ENCODE measurements at places on chromosomes 4 and X.
A peak's percentile ranks its signal among the peaks of the same experiment; 100 is the strongest.

DNA sequence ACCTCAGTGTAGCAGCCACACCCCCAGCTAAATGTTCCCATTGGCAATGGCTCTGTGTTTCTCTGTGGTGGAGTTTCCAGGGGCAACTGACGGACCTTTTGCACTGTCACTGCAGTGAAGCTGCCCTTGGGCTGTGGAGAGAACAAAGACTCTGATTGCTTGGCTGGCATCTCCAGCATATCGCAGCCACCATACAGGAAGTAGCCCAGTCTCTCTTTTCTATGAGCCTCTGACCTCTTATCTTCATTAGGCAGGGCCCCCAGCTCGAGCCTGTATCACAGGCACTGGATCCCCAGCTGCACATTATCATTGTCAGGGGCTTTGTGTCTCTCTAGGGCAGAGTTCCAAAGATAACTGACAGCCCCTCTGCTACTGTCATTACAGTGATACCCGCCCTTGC is 483.5 kb downstream of the ARAP2 start:
- H3K27me3 ChIP-seq: no peaks in the 10 kb centered on the region
- H3K4me1 ChIP-seq: no peaks in the 10 kb centered on the region
- H3K36me3 ChIP-seq: no peaks in the 10 kb centered on the region
- DNase-seq: no peak
- H3K4me3 ChIP-seq: no peak overlapping the region

- DNase-seq: peak; percentile 19
- no peak overlapping the region for H3K4me3 ChIP-seq
- H3K27ac ChIP-seq: no peak overlapping the region
- no peaks in the 10 kb centered on the region for H3K36me3 ChIP-seq
Observed at GRCh38 chrX:80285131-80285773, 135.0 kb upstream of the TENT5D start.

- no peak overlapping the region for H3K27ac ChIP-seq
- no peak for DNase-seq
- H3K36me3 ChIP-seq: no peaks in the 10 kb centered on the region
- no peaks in the 10 kb centered on the region for H3K4me1 ChIP-seq
Observed at GRCh38 chr4:178457286-178457685, 1015.0 kb upstream of the AGA start.

DNA sequence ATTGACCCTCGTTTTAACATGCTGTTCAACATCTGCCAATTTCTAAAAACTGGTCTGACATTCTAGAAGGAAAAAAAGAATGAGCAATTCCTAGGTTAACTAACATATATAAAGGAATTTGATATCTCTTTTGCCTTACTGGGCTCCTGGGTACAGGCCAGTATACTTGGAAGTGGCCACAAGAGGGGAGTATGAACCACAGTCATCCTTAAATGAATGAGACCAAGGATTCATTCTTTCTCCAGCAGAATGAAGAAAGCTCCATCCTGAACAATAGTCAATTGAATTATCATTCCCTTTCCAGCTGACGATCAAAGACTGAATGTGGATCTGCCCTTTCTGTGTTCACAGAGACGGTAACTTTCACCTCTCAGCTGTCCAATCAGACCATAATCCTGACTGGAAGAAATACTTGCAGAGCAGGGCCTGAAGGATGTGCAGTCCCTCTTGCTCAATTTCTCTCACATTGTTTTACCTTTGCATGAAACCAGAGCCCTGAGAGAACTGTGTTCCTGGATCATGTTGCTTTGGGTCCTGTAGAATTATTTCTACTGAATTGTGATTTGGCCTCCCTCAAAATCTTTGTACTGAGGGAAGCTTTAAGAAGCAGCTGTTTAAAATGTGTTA is 14.8 kb upstream of the SPARCL1 start:
- no peaks in the 10 kb centered on the region for H3K4me1 ChIP-seq
- DNase-seq: no peak
- no peaks in the 10 kb centered on the region for H3K27me3 ChIP-seq
- H3K27ac ChIP-seq: no peak overlapping the region
- H3K36me3 ChIP-seq: no peaks in the 10 kb centered on the region

GRCh38 chrX:19886883-19887531 is 393 bp downstream of the SH3KBP1 start:
- H3K4me1 ChIP-seq: peaks cover 54% of the 10 kb centered on the region
- H3K27me3 ChIP-seq: no peaks in the 10 kb centered on the region
- peaks cover 11% of the 10 kb centered on the region for H3K36me3 ChIP-seq
- peak overlapping the region; percentile 60 for H3K4me3 ChIP-seq

GRCh38 chrX:37672563-37672962 is 13.0 kb upstream of the XK start:
- H3K36me3 ChIP-seq: no peaks in the 10 kb centered on the region
- no peak for DNase-seq
- no peak overlapping the region for H3K27ac ChIP-seq
- peaks cover 4% of the 10 kb centered on the region for H3K27me3 ChIP-seq

DNA sequence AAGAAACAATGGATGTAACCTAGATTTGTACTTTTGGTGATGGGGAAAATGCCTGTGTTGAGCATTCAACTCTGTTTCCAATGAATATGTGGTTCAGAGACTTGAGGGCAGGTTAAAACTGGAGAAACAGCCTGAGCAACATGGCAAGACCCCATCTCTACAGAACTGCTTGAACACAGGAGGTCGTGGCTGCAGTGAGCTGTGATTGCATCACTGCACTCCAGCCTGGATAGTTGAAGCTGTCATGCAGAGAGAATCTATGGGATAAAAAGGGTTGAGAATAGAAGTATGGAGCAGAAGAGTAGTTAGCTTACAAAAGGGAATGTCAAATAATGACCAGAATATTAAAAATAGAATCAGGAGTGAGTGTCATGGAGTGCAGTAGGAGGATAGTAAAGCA is 134.8 kb upstream of the PDE5A start:
- H3K36me3 ChIP-seq: no peaks in the 10 kb centered on the region
- no peaks in the 10 kb centered on the region for H3K27me3 ChIP-seq
- DNase-seq: no peak
- H3K4me1 ChIP-seq: no peaks in the 10 kb centered on the region
- no peak overlapping the region for H3K4me3 ChIP-seq

DNA sequence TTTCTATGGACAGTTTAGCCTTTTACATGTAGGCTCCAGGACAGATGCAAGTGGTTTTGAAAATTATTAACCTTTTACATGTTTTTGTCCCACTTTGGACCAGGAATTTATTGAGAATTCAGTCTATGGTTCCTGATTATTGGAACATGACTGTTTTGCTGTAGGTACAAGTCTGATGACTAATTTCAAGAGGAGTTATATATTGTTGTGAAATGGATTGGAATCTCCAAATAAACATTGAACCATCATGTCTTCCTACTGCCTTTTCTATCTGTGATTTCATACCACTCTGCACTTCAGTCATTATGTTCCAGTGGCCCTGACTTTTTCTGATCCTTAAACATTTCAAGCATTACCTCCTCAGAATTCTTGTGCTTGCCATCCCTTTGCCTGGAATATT is 35.9 kb downstream of the TBC1D19 start:
- no peak overlapping the region for H3K4me3 ChIP-seq
- DNase-seq: no peak
- no peak overlapping the region for H3K27ac ChIP-seq
- no peaks in the 10 kb centered on the region for H3K27me3 ChIP-seq
- 0 out of 2 replicates have a peak, but pooled peaks cover 3% of the 10 kb centered on the region for H3K36me3 ChIP-seq

GRCh38 chr4:185480016-185480732 is 8.6 kb upstream of the CCDC110 start:
- no peak overlapping the region for H3K27ac ChIP-seq
- H3K36me3 ChIP-seq: no peaks in the 10 kb centered on the region
- H3K4me3 ChIP-seq: no peak overlapping the region
- no peaks in the 10 kb centered on the region for H3K27me3 ChIP-seq

DNA sequence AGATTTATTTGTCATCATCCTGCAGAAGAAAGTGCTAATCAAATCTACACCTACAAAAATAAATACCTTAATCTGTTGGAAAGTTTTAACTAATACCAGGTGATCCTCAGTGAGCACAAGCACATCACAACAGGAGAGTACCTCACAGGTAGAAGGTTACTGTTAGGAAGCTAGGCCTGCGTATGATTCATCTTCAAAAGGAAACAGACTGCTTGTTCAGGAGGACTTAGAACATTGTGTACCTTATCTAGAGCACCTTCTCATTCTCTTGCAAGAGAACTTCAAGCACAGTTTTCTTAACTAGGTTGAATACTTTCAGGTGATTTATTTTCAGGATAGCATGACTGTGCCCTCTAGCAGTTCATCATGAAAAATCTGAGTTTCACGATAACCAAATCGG is 54.2 kb downstream of the MND1 start:
- no peaks in the 10 kb centered on the region for H3K27me3 ChIP-seq
- DNase-seq: no peak
- H3K4me1 ChIP-seq: no peaks in the 10 kb centered on the region

DNA sequence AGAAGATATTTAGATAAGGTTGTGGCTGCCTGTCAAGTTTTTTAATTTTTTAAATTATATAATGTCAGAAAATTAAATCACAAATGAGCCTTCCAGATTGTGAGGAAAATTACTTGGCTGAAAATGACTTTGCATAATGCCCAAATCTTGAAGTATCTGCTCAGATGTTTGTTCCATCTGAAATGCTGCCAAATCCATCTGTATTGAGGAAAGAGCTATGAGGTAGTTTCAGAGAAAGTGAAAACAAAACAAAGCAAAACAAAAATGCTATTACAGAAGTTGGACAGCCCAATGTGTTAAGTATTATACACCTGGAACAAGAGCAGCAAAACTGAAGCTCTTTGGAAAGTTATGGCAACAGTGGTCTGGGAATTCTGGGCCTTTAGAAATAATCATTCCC is 23.3 kb upstream of the GUCY1B1 start:
- no peaks in the 10 kb centered on the region for H3K27me3 ChIP-seq
- no peak overlapping the region for H3K4me3 ChIP-seq
- H3K36me3 ChIP-seq: no peaks in the 10 kb centered on the region

GRCh38 chr4:173269280-173269679 is 64.9 kb downstream of the HMGB2 start:
- H3K36me3 ChIP-seq: peaks cover 23% of the 10 kb centered on the region
- no peaks in the 10 kb centered on the region for H3K27me3 ChIP-seq
- DNase-seq: no peak
- no peak overlapping the region for H3K27ac ChIP-seq

DNA sequence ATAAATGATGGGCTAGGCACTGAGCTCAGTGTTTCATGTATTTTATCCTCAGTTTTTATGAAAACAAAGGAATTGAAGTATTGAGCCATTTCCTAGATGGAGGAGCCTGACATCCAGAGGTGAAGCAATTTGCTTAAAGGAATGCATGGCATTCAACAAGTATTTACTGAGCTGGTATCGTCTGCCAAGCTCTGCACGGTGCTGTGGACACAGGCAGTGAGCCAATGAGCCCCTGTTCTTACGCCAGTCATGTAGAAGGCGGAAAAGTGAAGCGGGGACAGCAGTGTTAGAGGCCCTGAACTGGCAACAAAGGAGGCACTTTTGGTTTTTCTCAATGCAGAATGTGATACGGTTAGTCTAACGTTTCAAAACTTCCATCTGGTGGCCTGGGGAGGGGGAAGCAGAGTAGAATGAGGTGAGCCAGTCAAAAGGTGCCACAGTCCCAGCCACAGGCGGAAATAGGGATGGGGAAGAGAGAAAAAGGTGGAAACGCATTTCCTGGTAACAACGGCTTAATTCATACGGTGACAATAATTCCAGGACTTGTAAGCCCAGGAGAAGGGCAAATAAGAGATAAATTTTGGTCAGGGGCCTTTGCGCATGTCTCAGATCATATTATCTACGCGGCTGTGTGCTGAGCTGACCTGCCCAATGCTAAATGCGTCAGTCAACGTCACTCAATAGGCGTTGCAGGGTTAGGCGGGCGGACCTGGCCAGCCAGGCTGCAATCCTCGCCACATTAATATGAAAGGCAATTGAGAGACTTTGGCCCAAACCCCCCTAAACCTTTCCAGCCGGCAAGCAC is 133.9 kb downstream of the AFAP1 start:
- peaks cover 31% of the 10 kb centered on the region for H3K27me3 ChIP-seq
- no peaks in the 10 kb centered on the region for H3K4me1 ChIP-seq
- no peaks in the 10 kb centered on the region for H3K36me3 ChIP-seq
- no peak overlapping the region for H3K27ac ChIP-seq
- DNase-seq: no peak

DNA sequence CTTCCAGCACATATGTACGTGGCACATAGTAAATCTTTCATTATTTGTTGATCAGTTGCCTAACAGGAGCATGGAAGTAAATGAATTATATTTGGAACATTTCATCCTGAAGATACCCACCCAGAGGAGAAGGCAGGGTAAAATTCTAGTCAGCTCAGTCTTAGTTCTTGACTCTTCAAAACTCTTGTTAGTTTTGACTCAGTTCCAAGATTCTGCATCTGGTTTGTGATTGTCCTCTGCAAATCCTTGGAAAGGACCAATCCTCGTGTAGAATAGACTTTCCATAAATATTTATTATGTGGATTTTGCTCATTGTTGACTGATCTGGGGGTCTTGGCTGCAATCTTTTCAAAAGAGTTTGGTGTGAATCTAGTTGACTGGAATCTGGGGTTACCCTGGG is 257.5 kb upstream of the FAT1 start:
- DNase-seq: no peak

DNA sequence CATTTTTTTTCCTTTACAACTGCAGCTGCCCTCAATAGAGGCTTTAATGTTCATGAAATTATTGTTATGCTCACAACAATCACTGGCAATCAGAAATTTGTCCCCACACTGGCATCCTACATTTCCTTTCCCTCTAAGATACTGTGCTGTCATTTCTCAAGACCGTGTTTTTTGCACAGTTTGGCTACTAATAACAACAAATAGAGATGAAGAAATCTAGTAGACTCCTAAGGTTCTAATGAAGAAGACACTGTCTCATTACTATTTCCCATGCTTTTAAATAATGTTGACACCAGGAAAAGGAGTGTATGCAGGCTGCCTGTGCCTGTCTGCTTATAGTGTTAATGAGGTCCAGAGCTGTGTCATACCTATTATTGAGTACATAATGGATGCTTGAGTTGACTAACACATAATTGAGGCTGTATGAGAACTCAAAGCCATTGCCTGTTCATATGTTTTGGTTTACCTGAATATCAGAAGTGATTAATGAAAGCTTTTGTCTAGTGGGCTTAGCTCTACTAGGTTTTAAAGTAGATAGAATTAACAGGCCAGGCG is 1.5 kb upstream of the EIF4E start:
- no peak for DNase-seq
- peaks cover 15% of the 10 kb centered on the region for H3K36me3 ChIP-seq
- H3K27me3 ChIP-seq: no peaks in the 10 kb centered on the region
- peaks cover 31% of the 10 kb centered on the region for H3K4me1 ChIP-seq

GRCh38 chr4:80216100-80216761 is 18.9 kb downstream of the PRDM8 start:
- H3K27me3 ChIP-seq: no peaks in the 10 kb centered on the region
- no peak overlapping the region for H3K27ac ChIP-seq
- no peak for DNase-seq

GRCh38 chrX:2490634-2491033 is 10.1 kb downstream of the DHRSX start:
- no peak overlapping the region for H3K27ac ChIP-seq
- peaks cover 67% of the 10 kb centered on the region for H3K36me3 ChIP-seq
- DNase-seq: no peak
- no peak overlapping the region for H3K4me3 ChIP-seq
- no peaks in the 10 kb centered on the region for H3K27me3 ChIP-seq

DNA sequence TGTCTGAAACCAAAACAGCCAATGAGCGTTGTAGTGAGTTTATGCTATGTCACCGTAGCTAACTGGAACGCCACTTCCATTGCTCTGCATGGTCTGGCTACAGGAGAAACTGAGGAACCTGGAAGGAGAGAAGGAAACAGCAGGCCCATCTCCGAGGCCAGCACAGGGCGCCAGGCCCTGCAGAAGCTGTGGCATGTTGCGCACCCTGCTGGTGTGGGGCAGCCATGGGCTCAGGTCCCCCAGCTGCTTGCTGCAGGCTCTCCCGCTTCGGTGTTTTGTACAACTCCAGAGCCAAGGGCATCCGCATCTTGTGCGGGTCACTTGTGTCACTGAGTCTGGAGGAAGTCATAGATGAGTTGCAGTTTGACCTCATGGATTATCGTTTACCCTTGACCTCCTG is 89.2 kb downstream of the AFAP1 start:
- no peaks in the 10 kb centered on the region for H3K4me1 ChIP-seq
- no peaks in the 10 kb centered on the region for H3K36me3 ChIP-seq
- DNase-seq: no peak
- H3K4me3 ChIP-seq: no peak overlapping the region

Measured in DND-41 (cell line).